ENCODE measurements at places on chromosomes 6 and 20.

DNA sequence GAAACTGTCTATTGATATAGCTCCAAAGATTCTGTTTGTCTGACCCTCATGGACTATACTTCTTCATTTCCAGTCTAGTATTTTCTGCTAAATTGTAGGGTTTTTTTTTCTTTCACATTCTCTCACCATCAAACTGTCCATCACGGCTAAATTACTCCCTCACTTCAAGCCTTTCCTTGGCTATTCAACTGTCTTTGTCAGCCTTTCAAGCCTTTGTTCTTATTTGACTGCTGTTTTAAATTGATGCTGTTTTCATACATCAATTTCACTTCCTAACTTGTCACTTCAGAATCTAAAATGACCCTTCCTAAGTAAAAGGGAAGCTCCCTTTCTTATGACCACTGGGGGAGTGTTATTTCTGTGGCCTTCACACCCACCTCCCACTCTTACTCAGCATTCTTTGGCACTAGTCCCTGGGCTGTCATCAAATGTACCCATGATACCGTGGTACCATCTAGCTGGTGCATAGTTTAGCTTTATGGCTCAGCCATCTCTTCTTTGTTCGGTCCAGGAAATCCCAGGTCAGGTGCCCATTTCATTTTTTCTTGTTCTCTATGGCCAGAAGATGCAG is 8.6 kb downstream of the GJA1 start:
- no peak for DNase-seq

GRCh38 chr20:35776513-35777101 is 4.8 kb downstream of the PHF20 start:
- DNase-seq = no peak

GRCh38 chr6:88920774-88921733 is 42.4 kb downstream of the RNGTT start:
- DNase-seq = no peak

GRCh38 chr6:13865141-13865540 is 50.8 kb upstream of the MCUR1 start:
- no peak for DNase-seq

DNA sequence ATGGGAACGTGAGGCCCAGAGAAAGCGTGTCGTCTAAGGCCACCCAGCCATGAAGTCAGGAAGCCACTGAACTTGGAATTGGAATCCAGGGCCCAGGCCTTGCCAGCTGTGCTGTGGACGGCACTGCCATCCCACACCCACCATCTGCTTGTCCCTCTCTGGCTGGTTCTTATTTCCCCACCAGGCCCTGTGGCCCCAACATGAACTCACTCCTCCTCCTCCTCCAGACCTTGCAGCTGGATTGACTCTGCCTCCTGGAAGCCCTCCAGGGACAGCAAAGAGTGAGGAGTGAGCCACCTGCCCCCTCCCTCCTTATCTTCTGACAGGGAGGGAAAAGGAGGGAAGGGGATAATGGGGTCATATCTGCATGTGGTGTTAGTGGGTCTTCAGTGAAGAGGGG is 16.0 kb upstream of the IP6K3 start:
- DNase-seq = no peak

DNA sequence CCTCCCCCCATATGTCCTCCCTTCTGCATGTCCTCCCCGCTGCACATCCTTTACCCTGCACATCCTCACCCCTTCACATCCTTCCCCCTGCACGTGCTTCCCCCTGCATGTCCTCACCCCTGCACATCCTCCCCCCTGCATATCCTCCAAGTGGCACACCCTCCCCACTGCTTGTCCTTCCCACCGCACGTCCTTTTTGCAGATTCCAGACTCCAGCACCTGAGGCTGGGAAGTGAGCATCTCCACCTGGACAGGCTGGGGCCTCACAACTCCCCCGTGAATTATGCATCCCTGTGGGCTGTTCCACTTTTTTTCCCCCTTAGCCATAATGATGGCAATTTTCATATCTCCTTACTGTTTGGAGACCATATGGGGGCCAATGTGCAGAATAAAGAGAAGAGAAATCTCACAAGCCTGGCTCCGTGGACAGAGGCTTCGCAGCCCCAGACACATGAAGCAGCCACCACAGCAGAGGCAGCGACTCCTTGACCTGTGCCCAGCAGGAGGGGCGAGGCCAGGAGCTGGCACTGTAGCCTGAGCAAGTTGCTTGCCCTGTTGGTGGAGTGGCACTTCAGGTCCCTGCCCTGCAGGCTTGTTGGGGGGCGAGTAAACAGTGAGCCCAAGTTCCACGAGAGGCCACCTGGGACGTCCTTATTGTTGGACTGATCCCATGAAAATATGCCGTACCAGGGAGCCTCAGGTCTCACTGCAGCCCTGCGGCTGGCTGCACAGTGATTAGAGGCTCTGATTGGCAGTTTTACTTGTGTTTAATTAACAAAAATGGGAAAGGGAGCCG is 113.1 kb downstream of the SYNDIG1 start:
- DNase-seq = no peak

GRCh38 chr6:15994814-15995459 is 133.9 kb upstream of the MYLIP start:
- DNase-seq = no peak

GRCh38 chr6:35775031-35775430 is 1.4 kb upstream of the CLPSL2 start:
- DNase-seq = no peak

- DNase-seq = no peak
These were observed 484.0 kb downstream of the UTRN start for GRCh38 chr6:144769142-144769541.

GRCh38 chr20:2946988-2947961 is 74.0 kb downstream of the PTPRA start:
- DNase-seq = no peak

- DNase-seq = no peak
These were observed 68.8 kb downstream of the UTRN start for GRCh38 chr6:144353871-144354314.
